ENCODE measurements at places on chromosomes 13 and 19.

DNA sequence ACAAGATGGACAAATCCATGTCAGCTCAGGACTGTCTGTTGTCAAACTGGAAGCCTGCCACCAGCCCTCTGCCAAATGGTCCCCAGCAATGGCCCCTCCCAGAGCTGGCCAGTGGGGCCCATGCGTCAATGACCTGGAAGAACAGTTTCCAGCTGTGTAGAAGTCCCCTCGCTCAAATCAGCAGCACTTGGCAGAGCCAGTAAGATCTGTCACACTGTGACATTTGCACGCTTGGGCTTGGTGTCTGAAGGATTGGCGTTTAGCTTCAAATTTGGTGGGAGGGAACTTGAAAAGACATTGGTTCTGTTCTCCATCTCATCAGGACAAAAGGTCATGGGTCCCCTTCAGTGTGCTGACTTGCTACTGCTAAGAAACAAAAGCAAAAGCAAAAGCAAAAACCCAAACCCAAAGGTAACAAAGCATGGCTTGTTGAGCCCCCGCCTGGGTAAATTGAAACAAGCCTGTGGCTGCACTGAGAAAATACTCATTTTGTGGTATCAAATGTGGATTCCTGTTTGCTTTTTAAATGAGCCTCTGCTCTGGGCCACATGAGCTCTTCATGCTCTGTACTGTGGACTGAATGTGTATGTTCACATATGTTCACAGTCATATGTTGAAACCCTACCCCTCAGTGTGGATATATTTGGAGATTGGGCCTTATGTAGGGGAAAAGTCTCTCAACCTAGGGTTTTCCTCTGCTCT lies 253.6 kb upstream of the MAB21L1 start:
- no peak for DNase-seq

GRCh38 chr19:58429745-58430144 lies 10.2 kb downstream of the ZNF132 start:
- no peak for DNase-seq

- DNase-seq: no peak
These were observed 75.3 kb upstream of the GPC6 start for GRCh38 chr13:93151277-93151676.

DNA sequence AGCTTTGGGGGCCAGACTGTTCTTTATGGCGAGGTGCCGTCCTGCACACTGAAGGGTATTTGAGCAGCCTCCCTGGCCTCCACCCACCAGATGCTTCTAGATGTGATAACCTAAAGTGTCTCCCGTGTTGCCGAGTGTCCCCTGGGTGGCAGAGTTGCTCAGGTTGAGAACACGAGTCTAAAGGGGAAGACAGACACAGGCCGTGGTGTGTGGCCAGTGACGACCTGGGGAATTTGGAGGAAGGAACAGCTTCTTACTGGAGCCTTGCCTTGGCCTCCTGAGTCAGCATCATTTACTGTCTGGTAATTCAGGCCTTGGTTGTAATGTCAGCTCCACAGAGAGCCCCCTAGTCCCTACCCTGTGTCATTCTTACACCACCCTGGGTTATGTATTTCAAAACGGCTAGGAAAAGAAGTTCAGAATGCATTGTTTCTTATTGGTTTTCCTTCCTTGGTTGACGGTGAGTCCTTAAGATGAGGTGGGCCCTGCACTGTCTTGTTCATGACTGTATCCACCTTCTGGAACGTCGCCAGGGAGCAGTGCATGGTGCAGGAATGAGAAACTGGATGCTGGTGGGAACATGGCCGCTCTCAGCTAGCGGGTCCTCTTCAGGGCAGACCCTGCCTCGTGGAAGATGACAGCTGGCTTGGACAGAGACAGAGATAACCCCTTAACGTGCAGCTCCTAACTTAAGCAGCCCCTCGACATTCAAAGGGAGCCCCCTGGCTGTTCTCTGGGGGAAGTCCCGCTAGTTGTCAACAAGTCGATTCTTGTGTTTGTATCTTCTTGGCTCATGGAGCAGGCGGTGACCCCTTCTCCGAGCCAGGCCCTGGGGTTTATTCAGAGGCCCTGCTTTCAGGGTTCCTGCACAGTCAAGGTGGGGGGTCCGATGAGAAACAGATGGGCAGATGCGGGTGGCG lies 7.2 kb downstream of the SIN3B start:
- no peak for DNase-seq

DNA sequence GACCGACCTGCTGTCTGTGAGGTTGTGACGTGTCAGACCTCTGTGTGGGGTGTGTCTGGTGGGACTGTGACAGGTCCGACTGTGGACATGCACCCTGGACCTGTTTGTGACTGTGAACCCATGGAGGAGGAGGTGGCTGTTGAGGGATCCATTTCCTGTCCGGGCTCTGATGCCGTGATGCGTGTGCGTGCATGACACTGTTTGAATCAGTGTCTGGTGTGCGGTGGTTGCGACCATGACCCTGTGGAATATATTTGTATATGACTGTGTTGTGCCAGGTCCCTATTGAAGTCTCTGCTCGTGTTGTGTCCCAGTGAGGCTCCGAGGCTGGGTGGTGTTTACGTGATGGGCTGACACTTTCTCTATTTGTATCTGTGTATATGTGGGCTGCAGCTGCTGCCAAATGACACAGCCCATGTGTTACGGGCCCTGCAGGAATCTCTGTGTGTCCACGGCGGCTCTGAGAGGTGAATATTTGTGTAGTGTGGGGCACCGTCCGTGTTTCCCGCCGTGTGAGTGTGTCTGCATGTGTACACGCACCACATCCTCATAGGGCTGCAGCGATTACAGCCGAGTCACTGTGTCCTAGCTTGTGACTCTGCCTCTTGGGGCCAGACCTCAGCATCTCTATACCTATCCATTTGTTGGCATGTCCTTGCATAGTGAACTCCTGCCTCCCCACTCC lies 18.3 kb downstream of the CCDC97 start:
- no peak for DNase-seq

GRCh38 chr13:85303630-85304029 lies 495.6 kb downstream of the SLITRK6 start:
- DNase-seq: no peak

GRCh38 chr13:73535341-73535740 lies 476.5 kb downstream of the KLF5 start:
- DNase-seq: no peak

DNA sequence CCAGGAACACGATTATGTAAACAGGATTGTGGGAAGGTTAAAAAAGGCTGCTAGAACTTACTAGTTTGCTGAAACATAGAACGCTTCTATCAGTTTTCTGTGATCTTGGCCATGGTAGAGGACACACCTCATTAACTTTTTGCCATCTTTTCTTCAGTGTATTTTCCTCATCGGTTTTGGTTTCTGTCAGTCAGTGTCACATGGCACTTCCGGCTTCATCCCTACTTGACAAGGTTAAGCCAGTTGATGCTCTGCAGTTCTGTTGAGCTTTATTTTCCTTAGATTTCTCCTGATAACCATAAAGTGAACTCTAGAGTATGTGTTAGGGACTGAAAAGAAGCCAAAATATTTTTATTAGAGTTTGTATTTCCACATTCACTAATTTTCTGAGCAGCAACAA lies 147.5 kb downstream of the NDFIP2 start:
- no peak for DNase-seq

DNA sequence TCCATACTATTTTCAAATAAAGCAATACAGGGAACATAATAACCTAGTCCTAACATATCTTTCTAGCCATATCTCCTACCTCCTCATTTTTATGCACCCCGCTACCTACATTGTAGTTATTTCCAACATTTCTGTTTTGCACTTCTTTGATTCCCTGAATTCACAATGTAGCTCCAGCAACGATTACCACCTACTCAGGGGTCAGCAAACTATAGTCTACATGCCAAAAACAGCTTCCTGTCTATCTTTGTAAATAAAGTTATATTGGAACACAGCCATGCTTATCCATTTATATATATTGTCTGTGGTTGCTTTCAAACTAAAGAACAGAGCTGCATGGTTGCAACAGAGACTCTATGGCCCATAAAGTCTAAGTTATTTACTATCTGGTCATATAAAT lies 16.7 kb downstream of the MYCBP2 start:
- DNase-seq: no peak

GRCh38 chr19:28075229-28075628 lies 1137.7 kb downstream of the UQCRFS1 start:
- no peak for DNase-seq

DNA sequence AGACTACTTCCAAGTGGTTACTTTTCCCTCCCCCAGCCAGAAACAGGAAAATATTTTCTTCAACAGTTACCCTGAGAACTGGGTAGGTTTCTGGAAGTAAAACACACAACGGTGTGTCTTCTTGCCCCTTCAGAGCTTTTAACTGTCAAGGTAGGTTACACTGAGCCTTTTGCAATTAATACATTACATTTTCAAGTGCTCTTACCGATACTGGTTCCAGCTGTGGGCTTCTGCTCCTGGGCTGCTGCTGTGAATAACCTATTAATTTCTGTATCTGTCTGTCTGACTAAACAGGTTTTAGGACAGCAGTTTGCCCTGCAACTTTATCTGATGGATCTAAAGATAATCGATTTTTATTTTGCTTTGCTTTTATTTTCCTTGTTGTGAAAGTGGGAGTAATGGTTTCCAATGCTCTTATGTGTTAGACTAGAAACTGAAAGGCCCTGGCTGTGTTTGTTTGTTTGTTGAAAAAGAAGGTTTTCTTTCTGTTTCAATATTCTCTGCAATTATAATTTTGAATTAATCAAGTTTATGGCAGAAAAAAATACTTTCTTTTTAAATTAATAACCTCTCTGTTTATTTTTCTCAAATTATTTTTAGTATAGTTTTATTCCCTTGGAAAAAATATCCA lies 196.7 kb upstream of the SLITRK6 start:
- DNase-seq: no peak

- peak; percentile 20 for DNase-seq
These were observed 4.8 kb downstream of the FCHO1 start for GRCh38 chr19:17755977-17756670.

DNA sequence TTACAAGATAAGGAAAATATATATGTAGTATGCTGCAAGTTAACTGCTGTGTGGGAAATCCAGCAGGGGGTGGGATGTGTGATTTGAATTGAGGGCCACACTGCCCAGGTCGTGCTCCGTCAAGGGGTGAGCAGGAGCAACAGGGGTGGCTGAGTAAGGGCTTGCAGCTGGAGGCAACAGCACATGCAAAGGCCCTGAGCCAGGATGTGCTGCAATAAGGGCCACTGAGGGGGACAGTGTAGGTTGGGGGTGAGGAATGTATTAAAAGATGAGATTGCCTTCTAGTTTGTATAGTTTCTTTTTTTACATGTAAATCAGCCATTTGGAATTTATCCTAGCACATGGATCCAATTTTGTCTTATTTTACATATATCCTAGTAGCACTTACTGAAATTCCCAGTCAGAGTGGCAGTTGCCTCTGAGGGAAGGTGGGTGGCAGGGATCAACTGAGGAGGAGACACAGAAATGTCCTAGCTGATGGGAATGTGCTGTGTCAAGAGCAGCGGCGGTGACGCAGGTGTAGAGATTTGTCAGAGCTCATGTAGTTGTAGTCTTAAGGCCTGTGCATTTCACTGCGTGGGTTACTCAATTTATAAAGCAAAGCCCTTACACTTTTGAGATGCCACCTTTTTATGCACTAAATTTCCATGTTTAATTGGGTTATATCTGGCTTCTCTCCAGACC lies 5.4 kb upstream of the RBM42 start:
- no peak for DNase-seq

DNA sequence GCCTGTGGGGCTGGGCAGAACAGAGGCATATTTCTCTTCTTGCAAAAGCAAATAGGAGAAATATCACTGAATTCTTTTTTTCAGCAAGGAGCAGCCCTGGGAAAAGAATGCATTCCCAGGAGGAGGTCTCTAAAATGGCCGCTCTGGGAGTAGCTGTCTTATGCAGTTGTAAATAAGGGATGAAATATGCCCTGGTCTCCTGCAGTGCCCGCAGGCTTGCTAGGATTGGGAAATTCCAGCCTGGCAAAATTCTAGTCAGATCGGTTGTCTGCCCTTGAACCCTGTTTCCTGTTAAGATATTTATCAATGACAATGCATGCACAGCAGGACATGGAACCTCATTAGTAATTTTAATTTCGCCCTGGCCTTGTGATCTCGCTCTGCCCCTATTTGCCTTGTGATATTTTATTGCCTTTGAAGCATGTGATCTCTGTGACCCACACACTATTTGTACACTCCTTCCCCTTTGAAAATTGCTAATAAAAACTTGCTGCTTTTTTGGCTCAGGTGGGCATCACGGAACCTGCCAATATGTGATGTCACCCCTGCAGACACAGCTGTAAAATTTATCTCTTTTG lies 1993.2 kb downstream of the PCDH9 start:
- no peak for DNase-seq

GRCh38 chr13:90577726-90578125 lies 769.8 kb upstream of the MIR17HG start:
- DNase-seq: no peak

GRCh38 chr19:35365303-35365702 lies 5.6 kb upstream of the GPR42 start:
- DNase-seq: no peak

- DNase-seq: peak; percentile 9
These were observed 1461.9 kb downstream of the UQCRFS1 start for GRCh38 chr19:27751044-27751391.

DNA sequence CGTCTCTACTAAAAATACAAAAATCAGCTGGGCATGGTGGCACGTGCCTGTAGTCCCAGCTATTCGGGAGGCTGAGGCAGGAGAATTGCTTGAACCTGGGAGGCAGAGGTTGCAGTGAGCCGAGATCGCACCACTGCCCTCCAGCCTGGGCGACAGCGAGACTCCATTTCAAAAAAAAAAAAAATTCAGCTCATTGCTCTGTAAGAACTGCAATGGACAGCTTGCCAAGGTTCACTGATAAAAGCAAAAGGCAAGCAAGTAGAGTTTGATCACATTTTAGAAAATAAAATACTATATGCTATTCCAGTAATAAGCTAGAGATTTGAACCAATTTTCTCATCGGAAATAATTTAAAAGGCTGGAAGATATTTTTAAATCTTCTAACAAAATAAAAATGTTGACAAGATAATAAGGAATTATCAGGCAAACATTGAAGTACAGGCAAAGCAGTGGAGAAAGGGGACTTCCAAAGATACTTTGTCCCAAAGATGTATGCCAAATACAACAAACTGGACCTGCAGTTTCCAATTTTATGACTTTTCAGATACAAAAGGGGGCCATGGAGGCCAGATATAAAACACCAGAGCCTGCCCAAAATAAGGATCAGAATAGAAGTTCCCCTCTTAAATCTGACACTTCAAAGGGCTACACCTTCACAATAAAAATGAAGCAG lies 29.6 kb downstream of the SLC6A16 start:
- DNase-seq: no peak

- DNase-seq: no peak
These were observed 136.8 kb downstream of the MIPEP start for GRCh38 chr13:23752111-23753001.

Measured in NCI-H2227 treated with DMSO at 0.1 percent for 48 hours (cell line).